Subcutaneous preadipocyte (primary cell): ENCODE measurements at places on chromosomes 16 and 17. TPM values are rescaled to one million over a fixed set of nuclear protein-coding genes. Genes with fewer than 3 reads are reported as not detected.

Gene KRT27
- not detected in 2 replicates for total RNA-seq

Gene HELZ
- total RNA-seq, result 39.3 and 40.8 TPM in 2 replicates

Gene SYCE1L
- total RNA-seq, result not detected in 2 replicates

Gene CDK10
- total RNA-seq, result 32.3 and 33.8 TPM in 2 replicates

Gene C16orf74
- total RNA-seq, result 1.5 and 6.5 TPM in 2 replicates

Gene KPNB1
- total RNA-seq, result 296 and 476 TPM in 2 replicates

Gene CISD3
- total RNA-seq, result 4.4 and 5.5 TPM in 2 replicates

Gene SHCBP1
- total RNA-seq, result 16.2 and 31.3 TPM in 2 replicates

Gene IL21R
- 2.6 and 4.7 TPM in 2 replicates for total RNA-seq

Gene EVI2B
- total RNA-seq, result 1.4 and 2.6 TPM in 2 replicates

Gene HSF5
- under 0.01 TPM in 1 of 2 replicates, not detected in the other for total RNA-seq

Gene GINS2
- total RNA-seq, result 8.1 and 16.8 TPM in 2 replicates

Gene TBX6
- 0.39 TPM in 1 of 2 replicates, not detected in the other for total RNA-seq
